ENCODE measurements at places on chromosomes 2 and 18.

DNA sequence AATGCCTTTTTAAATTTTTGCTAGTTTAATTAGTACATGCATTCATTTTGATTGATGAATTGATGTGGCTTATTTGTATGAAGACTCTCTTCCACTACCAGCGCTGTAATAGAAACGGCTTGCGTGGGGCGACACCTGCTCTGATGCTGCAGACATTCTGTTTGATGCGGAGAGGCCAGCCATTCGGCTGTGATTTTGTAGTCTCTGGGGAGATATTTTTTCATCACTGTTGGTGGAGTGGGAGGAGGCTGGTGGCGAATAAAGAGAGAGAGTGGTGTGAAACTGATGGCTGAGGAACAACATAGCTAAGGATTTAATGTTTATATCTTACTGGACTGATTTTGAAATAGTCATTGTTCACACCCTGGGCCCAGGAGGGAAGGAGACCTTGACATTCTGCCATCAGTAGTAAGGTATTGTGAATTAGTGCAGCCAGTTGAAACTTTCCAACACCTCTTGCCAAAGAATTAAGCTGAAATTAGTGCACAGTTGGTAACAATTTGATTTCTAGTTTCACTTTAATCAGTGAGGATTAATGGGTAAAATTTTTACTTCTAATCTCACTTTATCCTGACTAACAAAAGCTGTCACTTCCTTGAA lies 224.1 kb downstream of the MTX2 start:
- no peak for DNase-seq

- no peak for DNase-seq
Observed at GRCh38 chr2:100267751-100268150, 54.5 kb downstream of the LONRF2 start.

DNA sequence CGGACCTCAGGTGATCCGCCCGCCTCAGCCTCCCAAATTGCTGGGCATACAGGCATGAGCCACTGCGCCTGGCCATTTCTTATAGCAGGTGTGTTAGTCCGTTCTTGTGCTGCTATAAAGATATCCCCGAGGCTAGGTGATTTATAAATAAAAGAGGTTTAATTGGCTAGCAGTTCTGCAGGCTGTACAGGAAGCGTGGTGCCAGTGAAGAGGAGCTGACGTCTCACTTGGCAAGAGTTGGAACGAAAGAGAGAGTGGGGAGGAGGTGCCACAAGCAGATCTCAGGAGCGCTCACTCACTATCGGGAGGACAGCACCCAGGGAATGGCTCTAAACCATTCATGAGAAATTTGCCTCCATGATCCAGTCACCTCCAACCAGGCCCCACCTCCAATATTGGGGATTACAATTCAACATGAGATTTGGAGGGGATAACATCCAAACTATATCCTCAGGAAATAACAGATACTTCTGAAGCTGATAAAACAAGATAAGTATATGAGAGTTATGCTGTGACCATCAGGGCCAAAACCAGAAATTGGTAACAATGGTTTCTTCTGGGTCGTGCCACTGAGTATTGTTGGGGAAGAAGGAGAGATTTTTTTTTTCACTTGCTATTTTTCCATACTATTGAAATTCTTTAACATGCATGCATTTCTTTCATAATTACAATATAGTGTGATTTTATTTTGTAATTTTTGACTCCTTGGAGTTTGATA lies 7.4 kb upstream of the RMC1 start:
- no peak for DNase-seq

DNA sequence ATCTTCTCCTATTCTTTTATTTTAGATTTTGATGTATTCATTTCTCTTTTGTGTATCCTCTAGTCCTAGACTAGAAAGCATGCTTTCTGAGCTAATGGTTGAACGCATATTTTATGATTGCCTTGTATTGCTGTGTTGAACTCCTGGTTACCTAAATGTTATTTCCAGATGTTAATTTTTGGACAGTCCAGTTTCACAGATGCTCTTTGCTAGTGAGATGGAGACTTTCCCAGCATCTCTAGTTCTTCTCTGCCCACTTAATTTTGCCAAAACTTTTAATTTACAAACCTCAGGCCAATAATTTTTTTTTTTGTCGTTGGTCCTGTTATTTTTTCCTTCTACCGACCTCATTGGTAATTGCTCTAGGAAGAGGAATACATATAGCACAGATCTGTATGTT lies 153.2 kb downstream of the HAUS1 start:
- no peak for DNase-seq

- no peak for DNase-seq
Observed at GRCh38 chr2:240326246-240326645, 109.2 kb upstream of the GPC1 start.

GRCh38 chr2:158142568-158143332 lies 41.1 kb downstream of the UPP2 start:
- no peak for DNase-seq

DNA sequence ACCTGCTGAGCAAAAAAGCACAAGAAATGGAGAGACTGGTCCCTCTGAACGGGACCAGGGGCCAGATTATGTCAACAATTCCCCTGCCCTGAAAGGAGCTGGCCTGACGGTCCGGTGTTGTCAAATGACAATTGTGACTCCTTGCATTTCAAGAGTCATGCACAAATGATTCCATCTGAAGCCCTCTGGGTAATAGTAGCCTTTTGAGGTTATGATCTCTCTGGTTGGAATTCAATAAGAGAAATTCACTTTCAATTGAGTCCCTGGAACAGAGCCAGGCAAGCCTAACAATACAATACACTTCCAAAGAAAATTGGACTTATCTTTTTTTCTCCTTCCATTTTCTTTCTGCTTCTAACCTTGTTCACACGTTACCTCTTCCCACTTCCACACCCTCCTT lies 116.9 kb downstream of the C1D start:
- no peak for DNase-seq

DNA sequence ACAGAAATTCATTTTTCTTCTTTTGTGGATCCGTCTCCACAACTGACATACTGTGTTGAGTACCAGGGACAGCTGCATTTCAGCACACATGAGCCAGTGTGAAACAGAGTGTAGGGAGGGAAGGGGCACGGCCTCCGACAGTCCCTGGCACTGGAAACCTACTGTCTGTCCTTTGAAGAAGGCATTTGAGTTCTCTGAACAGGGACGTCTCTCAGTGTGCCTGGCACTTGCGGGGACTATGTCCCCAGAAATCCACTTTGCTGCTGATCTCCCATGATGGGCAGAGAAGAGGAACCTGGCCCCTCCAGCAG lies 48.1 kb downstream of the PLB1 start:
- DNase-seq: no peak

DNA sequence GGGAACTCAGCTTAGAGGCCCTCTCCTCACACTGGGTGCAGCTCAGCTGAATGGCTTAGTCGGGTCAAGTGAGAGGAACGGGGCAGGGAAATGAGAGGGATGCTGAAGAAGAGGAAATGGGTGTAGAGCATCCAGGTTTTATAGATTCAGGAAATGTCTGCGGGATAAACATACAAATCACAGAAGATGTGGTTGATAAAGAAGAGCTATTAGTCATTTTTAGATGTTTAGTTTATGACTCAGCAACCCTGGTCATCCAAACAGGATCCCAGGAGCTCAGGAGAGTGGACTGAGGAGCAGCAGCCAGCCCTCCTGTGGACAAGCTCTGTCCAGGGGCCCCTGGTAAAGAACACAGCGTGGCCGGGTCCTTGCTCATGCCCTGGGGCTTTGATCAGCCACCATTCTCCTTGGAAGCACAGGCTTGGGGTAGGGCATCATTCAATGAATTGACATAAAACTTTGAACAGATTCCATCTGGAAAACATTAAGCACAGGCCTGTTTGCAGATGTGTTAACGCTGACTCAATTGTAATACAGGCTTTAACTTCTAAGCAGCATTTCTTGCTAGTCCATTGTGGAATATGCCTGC lies 83.0 kb downstream of the NPAS2 start:
- DNase-seq: no peak

DNA sequence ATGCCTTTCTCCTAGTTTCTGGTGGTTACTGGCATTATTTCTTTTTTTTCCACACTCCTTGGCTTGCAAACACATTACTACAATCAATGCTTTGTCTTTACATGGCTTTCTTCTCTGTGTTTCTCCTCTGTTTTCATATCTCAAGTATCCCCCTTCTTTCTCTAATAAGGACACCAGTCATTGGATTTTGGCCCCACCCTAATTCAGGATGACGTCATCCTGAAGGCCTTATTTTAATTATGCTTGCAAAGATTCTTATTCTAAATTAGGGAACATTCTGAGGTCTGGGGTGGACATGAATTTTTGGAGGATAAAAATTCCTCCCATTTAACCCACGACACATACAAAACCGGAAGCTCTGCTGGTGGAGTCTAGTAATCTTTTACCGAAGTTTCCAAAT lies 1556.6 kb downstream of the DPP10 start:
- DNase-seq: no peak

GRCh38 chr2:160381425-160381951 lies 112.1 kb downstream of the RBMS1 start:
- DNase-seq: no peak

GRCh38 chr18:32439802-32440201 lies 30.9 kb downstream of the GAREM1 start:
- DNase-seq: no peak

GRCh38 chr18:6487968-6488367 lies 73.3 kb upstream of the L3MBTL4 start:
- no peak for DNase-seq

GRCh38 chr18:75127143-75128021 lies 81.6 kb downstream of the PTGR3 start:
- DNase-seq: no peak

DNA sequence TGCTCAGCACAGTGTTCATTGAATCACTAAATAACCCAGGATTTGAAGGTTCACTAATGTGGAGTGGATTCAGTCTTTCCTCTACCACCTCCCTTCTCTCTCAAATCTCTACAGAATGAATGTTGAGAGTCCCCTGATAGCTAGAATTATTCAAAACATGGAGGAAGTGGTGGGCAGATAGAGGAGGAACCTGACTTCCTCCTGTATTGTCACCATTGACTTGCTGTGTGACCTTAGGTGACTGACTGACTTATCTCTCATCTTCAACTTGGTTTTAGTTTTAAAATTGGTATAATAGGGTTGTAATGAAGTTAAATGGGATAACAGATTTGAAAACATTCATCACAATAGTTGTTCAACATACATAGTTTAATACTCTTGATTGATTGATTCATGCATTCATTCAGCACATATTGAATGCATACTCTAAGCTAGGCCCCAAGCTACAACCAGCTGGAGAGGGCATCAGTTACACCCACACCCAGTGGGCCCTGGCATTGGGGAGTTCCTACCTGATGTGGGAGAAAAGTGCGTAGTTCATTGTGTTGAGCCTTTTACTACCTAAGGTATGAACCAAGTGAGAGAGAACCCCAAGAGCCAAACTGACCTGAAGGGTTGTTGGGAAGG lies 96.0 kb downstream of the WDR7 start:
- no peak for DNase-seq

- no peak for DNase-seq
Observed at GRCh38 chr18:7021994-7022840, 95.4 kb downstream of the LAMA1 start.

- no peak for DNase-seq
Observed at GRCh38 chr2:47345590-47345924, 57.4 kb upstream of the MSH2 start.

GRCh38 chr2:156472686-156473085 lies 36.5 kb downstream of the GPD2 start:
- no peak for DNase-seq

DNA sequence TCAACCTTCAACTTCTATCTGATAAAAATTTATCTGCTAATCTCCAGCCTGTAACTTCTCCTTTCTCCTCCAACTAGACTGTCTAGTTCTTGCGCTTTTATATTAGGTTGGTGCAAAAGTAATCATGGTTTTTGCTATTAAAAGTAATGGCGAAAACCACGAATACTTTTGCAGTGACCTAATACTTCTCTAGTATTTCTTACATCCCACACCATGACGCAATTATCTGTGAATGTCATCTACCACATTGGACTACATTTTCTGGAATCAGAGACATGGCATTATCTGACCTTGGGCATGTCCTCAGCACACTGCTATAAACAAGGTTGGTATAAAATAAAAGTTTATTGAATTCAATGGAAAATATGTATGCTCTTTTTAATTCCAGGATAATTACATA lies 370.2 kb upstream of the LYPD1 start:
- DNase-seq: no peak

GRCh38 chr2:63124218-63124617 lies 73.6 kb downstream of the OTX1 start:
- no peak for DNase-seq

All from stimulated activated CD4-positive, alpha-beta T cell treated with anti-CD3 and anti-CD28 coated beads, TNF-alpha, amount 100 ng/mL, for 48 hours (primary cell).